ENCODE measurements at places on chromosomes 1 and 21.

DNA sequence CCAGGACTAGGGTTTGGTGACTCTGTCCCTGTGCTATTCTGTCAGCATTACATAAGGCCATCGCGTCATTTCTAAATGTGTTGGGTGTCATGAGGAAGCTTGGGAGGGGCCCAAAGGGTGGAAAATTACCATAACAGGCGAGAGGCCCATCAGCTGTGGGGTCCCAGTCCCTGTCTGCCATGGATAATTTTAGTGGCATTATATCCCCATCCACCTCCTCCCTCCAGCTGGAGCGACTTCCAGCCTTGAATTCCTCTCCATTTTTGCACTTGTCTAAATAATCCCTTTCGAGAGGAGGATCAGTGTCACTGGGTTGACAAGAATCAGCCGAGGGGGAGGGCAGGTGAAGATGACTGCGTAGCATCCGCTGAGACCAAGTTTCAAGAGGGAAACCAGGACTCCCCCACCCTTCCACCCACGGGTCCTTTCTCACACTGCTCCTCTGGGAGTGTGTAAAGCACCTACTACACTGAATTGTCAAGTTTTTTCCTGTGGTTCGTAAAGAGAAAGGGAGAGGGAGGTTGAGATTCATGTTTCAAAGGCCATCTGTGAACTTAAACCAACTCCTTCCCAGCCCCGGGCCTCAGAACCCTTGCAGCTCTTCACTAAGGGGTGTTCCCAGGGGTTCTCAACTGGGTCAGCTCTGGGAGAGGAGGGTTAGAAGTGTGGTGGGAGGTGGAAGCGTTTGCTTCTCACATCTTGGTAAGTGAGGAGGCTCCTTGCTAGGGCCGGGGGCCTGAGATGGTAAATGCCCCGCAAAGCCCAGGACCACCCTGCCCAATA is 29.2 kb downstream of the VASH2 start:
- DNase-seq, result no peak
- H3K4me3 ChIP-seq, result no peak overlapping the region
- H3K27me3 ChIP-seq, result no peaks in the 10 kb centered on the region

DNA sequence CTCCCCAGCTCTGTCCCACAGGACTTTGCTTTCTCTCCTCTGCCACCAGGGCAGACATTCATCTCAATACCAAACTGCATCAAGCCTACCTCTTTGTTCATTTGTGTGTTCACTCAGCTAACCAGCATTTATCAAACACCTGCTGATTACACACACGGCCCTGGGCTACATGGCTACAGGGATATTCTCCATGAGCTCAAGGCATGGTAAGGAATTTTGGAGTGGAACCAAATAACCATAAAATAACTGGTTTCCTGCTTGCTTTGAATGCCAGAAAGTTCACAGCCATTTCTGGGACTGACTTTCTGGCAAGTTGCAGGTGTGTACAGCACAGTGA is 54.6 kb downstream of the LDLRAD2 start:
- no peak for DNase-seq
- no peaks in the 10 kb centered on the region for H3K27me3 ChIP-seq
- no peak overlapping the region for H3K27ac ChIP-seq

DNA sequence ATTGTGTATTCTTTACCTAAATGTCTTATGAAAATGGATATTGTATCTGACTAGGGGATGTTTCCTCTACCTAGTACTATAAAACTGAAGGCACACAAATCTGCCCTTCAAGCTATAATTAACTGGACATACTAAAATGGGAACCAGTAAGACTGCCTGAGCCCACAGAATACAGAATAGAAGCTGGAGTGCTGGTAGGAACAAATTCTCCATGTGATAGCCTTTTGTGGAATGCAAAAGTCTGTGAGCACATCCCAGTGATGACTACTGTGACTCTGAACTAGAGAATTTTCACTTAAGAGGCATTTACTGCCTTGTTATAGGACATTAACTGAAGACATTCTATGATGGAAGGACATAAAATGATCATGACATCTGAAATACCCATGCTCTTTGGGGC is 30.3 kb downstream of the KIFAP3 start:
- H3K4me1 ChIP-seq, result no peaks in the 10 kb centered on the region
- no peak for DNase-seq
- no peak overlapping the region for H3K4me3 ChIP-seq
- H3K27ac ChIP-seq, result no peak overlapping the region
- no peaks in the 10 kb centered on the region for H3K36me3 ChIP-seq

- no peak overlapping the region for H3K27ac ChIP-seq
- H3K36me3 ChIP-seq, result peaks cover 6% of the 10 kb centered on the region
- peaks cover 53% of the 10 kb centered on the region for H3K27me3 ChIP-seq
- no peak overlapping the region for H3K4me3 ChIP-seq
- H3K4me1 ChIP-seq, result peaks cover 9% of the 10 kb centered on the region
Observed at GRCh38 chr1:6416906-6417305, 2.8 kb downstream of the HES2 start.

DNA sequence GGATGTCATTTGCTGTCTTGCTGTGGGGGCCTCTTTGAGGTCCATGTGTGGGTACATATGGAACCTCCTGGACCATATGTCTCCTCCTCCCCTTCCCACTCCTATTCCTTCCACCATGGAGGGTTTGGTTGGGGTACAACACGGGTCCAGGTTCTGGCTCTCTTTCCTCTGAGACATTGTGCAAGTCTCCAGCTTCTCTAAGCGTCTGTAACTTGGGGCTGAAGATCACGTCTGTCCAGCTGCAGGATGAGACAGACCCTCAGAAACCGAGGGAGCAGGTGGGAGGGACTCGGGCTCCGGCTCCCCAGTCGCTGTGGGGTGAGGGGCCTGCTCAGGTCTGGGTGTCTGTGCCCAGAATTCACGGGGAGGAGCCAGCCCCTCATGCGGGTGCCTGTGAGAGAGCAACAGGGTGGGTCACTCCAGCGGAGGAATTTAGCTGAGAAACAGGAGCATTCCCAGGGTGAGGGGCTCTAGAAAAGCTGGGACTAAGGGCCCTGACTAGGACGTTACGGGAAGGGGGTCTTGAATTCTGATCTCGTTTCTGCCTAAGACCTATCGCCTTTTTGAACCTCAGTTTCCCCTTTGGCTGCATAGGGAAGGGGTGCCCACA is 42.0 kb upstream of the DMBX1 start:
- H3K36me3 ChIP-seq, result peaks cover 4% of the 10 kb centered on the region
- H3K4me1 ChIP-seq, result peaks cover 3% of the 10 kb centered on the region
- H3K27me3 ChIP-seq, result peaks cover 83% of the 10 kb centered on the region
- DNase-seq, result no peak
